Posterior vena cava (tissue), 2 donors: ENCODE measurements at places on chromosomes 12 and 14. TPM values are rescaled to one million over a fixed set of nuclear protein-coding genes. Genes with fewer than 3 reads are reported as not detected.

DAZAP2 gene
- total RNA-seq, result 156 TPM

MOK gene
- 8.4 TPM for total RNA-seq

OR6C2 gene
- total RNA-seq, result not detected

CAPZA3 gene
- not detected for total RNA-seq

OR4N2 gene
- total RNA-seq, result not detected
